RWPE1 (cell line): ENCODE measurements at places on chromosomes 1 and 21.

DNA sequence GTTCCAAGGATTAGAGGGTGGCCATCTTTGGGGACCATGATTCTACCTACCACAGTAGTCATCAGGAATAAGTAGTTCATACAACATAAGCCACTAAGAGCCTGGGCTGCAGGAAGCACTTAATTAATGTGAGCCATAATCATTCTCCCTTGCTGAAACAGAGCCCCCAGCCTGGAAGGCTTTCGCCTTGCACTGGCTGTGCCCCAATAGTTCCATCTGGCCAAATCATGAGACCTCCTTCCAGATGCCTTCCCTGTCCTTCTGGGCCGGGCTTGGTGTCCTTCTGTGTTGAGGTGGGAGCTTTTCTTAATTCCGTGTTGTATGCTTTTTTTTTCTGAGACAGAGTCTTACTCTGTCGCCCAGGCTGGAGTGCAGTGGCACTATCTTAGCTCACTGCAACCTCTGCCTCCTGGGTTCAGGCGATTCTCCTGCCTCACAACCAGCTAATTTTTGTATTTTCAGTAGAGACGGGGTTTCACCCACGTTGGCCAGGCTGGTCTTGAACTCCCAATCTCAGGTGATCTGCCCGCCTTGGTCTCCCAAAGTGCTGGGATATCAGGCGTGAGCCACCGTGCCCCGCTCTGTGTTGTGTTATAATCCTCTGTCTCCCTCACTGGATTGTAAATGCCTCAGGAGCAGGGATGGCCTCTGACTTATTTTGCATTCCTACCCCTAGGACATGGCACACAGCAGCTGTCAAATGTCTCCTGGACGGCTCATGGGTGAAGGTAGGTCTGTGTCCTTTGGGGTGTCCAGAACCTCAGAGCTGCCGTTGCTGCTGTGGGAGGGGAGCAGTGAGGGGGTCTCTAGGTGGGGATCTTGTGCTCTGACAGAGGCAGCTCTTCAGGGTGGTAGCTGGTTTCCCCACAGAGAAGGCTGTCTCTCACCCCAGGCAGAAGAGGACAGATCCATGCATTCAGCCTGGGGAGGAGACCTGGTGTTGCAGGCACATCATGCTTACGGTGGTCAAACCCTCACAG is 10.1 kb downstream of the GNG4 start:
- DNase-seq = no peak

DNA sequence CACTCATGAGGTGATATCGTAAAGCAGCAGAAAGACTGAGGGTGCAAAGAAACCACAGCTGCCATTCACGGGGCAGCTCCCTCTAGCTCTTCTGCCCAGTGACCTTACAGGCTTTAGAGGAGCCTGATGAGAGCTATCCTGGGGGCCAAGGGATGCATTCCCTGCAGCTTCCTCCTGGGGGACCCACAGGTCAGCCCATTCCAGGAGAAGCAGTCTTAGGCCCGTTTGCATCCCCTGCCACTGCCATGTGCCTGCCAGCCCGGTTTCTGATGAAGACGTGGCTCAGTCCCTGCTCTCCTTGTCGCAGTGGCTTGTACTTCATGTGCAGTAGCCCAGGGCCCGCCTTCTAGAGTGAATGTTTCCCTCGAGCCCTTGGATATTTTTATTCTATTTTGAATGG is 22.8 kb downstream of the ATP5PO start:
- DNase-seq = no peak

DNA sequence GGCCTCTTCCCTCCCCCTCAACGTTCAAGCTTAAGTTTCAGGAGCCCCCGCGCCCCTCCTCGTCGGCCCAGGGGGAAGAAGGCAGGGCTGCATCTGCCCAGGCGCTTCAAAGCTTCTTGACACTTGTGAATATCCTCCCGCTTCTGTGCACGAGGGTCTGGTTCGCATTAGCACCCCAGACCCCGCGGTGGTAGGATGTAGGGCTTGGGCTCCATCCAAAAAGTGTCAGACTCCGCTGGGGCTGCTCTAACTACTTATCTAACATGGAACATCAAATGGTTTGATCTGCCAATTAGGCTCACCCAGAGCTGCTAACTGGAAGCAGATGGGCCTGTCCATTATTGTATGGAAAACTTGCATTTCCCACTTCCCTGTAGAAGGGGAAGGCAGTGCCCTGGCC is 28.9 kb downstream of the TAS1R2 start:
- DNase-seq = no peak

DNA sequence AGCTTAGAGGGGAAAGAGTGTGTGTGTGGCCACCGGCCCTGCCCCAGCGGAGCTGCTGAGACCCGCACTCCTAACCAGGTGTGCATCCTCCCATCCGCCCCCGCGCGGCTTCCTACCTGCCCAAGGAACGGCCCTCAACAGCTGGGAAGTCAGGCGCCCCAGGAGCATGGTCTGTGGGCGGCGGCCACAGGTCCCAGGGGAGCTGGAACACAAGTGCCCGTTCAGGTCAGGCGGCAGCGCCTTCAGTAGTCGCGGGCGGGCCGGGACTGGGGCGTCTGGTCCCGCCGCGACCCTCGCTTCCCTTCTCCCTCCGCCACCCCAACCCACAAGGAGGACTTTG is 448 bp downstream of the AURKAIP1 start:
- no peak for DNase-seq

- no peak for DNase-seq
Observed at GRCh38 chr1:28364888-28365287, 4.7 kb upstream of the PHACTR4 start.

DNA sequence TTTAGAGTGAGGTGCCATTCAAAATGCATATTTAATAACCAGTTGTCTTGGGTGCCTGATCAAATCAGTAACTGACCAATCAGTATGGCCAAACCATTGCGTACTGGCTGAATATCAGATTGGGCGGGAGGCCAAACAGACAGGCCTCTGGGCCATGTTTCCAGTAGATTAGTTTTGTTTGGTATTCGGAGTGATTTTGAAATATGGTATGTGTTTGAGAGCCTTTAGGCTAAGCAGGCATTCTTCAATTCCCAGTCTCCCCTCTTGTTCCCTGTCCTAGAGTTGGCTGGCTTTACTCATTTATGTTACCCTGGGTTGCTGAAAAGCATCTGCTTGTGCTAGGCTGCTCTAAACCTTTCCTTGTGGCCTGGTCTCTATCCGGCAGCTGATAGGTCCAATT is 80.1 kb downstream of the BACH1 start:
- no peak for DNase-seq

DNA sequence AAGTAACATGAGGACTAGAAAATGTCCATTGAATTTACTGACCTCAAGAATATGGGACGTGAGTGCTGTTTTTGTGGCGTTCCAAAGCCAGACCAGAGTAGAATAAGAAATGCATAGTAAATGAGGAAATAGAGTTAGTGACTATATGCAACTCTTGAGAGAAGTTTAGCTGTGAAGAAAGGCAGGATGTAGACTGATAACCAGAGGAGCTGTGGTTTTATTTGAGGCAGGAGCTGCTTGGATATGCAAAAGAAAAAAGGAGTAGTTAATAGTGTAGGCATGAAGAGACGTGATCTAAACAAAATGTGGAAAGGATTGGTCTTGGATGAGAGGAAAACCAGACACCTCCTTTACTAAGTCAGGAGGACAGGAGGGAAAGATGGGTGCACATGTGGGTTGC is 28.2 kb downstream of the DNAH14 start:
- no peak for DNase-seq

- no peak for DNase-seq
Observed at GRCh38 chr21:28220680-28221079, 772.0 kb downstream of the LTN1 start.

GRCh38 chr1:186880982-186881381 is 52.2 kb downstream of the PLA2G4A start:
- DNase-seq = no peak

GRCh38 chr1:222045786-222046185 is 303.9 kb upstream of the DUSP10 start:
- no peak for DNase-seq

DNA sequence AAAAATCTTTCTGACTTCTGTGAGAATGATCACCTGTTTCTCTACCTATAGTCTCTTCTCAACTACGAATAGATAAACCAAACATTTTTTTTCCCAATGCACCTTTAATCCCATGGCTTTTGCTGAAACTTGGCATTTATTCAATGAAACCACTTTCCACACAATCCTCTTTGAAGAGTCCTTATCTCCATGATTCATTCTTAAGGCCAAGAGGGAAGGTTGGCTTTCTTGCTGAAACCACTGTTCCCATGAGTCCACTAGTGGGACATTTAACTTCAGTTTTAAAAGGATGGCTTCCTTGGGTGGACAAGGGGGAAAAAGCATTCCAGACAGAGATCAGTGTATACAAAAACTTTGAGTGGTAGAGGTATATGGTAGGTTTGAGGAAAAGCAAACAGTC is 73.6 kb downstream of the CRB1 start:
- no peak for DNase-seq

GRCh38 chr1:40239626-40240025 is 8.1 kb upstream of the TMCO2 start:
- DNase-seq = no peak

DNA sequence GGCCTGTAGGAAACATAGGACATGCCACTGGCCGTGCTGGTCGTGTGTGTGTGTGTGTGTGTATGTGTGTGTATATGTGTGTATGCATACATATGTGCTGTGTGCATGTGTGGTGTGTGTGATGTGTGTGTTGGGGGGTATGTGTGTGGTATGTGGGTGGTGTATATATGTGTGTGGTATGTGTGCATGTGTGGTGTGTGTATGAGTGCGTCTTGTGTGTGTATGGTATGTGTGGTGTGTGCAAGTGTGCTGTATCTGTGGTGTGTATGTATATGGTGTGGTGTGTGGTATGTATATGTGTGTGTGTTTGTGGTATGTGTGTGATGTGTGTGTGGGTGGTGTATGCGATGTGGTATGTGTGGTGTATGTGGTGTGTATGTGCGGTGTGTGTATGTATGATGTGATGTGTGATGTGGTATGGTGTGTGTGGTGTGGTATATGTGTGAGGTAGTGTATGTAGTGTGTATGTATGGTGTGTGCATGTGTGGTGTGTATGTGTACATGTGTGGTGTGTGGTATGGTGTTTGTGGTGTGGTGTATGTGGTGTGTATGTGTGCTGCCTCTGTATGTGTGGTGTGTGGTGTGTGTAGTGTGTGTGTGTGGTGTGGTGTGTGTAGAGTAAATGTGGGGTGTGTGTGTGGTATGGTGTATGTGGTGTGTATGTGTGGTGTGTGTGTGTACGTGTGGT is 120.8 kb upstream of the CACHD1 start:
- no peak for DNase-seq

GRCh38 chr1:147270721-147271120 is 28.2 kb downstream of the CHD1L start:
- no peak for DNase-seq

DNA sequence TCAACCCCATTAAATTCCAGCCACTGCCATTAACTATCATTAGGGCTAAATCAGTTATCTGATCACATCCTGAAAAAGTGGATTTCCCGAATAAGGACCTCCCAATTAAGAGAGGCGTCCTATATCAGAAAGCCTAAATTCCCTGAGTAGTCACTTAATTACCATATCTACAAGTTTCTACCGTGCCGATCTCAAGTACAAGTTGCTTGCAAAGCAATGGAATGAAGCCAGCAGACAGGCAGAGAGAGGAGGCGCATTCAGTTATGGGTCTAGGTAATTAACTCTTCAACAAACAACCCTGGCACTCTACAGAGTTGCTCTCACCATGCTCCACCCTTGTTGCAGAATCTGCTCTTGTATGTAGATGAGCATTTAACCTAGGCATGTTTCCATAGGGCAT is 494.6 kb upstream of the RUNX1 start:
- no peak for DNase-seq

DNA sequence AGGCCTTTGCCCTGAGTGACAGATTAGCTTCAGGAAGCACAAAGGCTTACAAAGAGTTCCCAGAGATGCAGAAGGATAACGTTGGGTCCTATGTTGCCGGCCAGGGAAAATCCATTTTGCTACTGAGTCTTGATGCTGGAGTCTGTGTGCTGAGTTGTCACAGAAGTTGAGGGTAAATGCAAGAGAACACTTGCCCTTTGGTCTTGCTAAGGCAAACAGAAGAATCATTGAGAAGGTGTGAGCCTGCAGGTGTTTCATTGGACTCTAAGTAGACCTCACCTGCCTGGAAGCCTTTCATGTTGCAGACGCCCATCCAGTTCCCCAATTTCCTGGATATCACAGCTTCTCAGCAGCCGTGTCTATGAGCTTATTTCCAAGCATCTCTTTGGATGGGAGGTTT is 105.2 kb downstream of the PCP4 start:
- DNase-seq = no peak

- DNase-seq = no peak
Observed at GRCh38 chr1:178575611-178576361, 62.9 kb downstream of the TEX35 start.

DNA sequence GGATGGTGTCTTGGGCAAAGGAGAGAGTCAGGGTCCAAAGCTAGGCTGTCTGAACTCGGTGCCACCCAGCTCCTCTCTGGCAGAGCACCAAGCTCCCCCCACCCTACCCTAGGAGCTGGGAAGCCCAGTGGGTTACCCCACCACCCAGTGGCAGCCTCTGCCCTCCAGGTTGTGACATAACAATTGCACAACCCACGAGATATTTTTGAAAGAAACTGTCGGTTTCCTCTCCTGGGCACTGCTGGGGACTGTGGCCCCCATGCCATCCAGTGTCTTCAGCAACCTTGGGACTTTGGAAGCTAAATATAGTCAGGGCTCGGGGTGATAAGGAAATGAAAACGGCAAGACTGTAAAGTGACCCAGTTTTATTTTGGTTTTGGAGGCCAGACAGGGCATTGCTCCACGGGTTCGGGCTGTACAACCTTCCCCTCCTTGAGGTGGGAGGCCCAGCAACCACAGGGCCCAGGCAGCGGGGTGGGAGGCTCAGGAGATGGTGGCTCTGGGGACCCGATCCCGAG is 1.4 kb downstream of the CITED4 start:
- DNase-seq = no peak

DNA sequence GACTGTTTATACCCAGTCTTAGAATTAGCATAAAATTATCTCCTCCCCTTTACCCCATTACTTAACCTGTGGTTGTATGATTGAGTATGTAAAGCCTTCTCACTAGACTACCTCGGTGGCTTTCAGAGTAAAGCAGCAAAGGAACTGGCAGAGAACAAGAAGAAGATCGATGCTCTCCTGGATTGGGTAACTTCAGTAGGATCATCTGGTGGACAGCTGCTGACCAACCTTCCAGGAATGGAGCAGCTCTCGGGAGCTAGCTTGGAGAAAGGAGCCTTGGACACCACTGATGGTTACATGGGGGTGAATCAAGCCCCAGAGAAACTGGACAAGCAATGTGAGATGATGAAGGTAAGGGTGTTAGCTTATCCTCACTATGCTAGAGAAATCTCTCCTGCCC is 138.6 kb upstream of the BMP8A start:
- DNase-seq = no peak

- no peak for DNase-seq
Observed at GRCh38 chr1:10939654-10940450, 72.6 kb upstream of the TARDBP start.

- no peak for DNase-seq
Observed at GRCh38 chr1:31482482-31483011, 69.5 kb downstream of the SERINC2 start.
